AG10803 (cell line): ENCODE measurements at places on chromosomes 5 and 9.

GRCh38 chr9:30964332-30964731, 1420.1 kb upstream of the ACO1 start:
- DNase-seq = no peak

GRCh38 chr9:75880618-75881017, 9.9 kb upstream of the PCSK5 start:
- no peak for DNase-seq

- DNase-seq = peak; percentile 40
Measured at GRCh38 chr5:169004551-169004950, 296.4 kb downstream of the SLIT3 start.

GRCh38 chr5:86679529-86679928, 61.8 kb downstream of the COX7C start:
- peak; percentile 67 for DNase-seq

DNA sequence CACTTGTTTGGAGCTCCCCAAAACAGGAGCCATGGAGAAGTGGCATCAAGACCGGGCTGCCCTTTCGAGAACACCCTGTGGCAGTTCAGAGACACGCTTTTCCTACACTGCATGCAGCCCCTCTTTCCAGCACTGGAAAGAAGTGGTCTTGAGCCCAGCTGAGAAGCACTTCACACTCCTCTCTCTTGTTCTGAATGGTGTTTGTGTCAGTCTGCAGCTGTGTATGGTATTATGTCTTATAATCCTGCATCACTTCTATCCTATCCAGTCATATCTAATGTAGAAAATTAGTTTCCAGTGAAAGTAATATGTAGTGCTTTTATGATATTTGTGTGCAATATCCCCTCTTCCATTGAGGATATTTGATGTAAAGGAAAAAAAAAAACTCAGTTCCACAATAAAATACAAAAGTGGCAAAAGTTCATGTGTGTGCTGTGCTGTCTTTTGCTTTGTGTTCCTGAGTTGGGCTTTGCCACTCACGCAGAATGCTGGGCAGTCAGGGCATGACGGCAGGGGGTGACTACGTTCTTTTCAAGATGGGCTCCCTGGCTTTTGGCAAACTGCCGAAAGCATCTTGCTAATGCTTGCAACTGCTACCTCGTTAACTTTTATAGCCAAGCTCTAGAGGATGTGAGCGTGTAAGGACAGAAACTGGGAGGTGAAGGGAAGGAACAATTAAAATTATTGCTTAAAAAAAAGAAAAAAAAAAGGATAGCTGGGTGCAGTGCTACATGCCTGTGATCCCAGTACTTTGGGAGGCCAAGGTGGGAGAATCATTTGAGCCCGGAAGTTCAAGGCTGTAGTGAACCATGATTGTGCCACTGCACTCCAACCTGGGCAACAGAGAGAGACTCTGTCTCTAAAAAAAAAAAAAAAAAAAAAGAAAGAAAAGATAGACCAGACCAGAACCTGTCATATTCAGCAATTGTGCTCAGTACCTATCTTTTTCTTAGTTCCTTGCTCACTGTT, 102.2 kb downstream of the MAP1B start:
- DNase-seq = peak; percentile 27
